Testis (tissue), 5 donors: ENCODE measurements at places on chromosomes 11 and 22.

GRCh38 chr11:74397501-74398243 lies 561 bp downstream of the PGM2L1 start:
- DNase-seq = peak; percentile 18

GRCh38 chr11:24622262-24622661 lies 125.4 kb downstream of the LUZP2 start:
- DNase-seq = no peak

DNA sequence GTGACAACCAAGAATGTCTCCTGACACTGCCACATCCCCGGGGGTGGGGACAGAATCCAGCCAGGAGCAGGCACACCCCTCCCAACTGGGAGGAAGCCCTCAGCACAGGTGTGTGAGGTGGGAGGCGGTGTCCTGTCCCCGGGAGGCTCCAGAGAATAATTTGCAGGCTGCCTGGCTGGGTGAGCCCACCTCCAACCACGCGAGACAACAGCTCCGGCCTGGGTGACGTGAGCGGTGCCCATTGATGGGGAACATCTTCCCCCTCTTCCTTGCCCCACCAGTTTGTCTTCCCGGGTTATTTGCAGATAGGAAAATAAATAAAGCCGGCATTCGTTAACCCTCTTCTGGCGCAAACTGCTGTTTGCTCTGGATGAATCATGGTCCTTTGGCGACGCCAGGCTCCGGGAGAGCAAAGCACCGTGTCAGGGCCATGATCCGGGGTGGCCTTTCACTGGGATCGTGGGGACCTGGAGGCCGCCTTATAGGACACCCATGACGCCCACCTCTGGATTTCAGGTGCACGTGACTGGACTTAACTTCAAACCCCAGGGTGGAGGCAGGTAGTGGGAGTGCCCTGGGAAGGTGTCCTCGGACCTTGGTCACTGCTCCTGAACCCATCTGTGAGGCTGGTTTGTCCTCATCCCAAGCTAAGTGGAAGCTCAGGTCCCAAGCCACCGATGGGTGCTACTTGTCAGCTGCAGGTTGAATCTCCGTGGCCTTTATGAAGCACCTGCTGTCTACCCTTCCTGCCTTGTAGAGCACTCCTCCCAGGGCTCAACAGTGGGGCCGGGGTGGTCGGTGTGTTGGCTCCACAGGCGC lies 13.9 kb downstream of the CCND1 start:
- no peak for DNase-seq

- DNase-seq = no peak
Observed at GRCh38 chr11:1803246-1803645, 31.5 kb upstream of the SYT8 start.

- DNase-seq = no peak
Observed at GRCh38 chr11:31796499-31797189, 14.5 kb downstream of the PAX6 start.

- peak; percentile 76 for DNase-seq
Observed at GRCh38 chr11:15770798-15771414, 585.4 kb downstream of the SOX6 start.

GRCh38 chr11:81301166-81301830 lies 1432.4 kb downstream of the FAM181B start:
- DNase-seq = no peak

DNA sequence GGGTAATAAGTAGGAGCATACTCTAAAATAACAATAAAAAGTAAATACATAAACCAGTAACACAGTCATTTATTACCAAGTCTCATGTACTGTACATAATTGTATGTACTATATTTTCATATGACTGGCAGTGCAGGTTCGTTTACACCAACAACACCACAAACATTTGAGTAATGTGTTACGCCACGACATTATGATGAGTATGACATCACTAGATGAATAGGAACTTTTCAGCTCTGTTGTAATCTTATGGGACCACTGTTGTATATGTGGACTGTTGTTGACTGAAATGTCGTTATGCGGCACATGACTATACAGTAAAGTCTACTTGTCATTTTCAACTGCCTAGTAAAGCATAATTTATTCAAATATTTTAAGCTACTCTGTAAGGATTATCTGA lies 18.6 kb downstream of the KIF18A start:
- DNase-seq = no peak

DNA sequence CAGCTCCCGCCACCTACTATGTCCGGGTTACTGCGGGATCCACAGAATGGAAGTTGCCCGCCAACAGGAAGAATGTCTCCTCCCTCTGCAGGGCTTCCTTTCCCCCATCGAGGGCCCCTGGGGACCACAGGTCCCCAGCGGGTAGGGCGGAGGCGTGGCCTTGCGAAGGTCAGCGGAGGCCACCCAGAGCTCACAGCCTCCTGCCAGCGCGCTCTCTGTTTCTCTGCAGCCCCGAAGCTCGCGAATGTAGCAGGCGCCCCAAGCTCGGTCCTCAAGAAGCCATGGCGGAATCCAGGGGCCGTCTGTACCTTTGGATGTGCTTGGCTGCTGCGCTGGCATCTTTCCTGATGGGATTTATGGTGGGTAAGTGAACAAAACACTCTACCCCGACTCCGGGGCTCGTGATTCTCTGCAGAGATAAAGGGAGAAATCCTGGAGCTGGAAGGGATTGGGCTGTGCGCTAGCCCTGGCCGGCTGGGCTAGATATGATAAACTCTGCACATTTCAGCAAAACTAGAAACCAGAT lies at the start of gene NAALAD2:
Gene NAALAD2 (plus strand): TSS at position 186 of the 526 bp plus-strand sequence. CDS start 96 bp downstream, at position 282.
- DNase-seq = peak; percentile 87

DNA sequence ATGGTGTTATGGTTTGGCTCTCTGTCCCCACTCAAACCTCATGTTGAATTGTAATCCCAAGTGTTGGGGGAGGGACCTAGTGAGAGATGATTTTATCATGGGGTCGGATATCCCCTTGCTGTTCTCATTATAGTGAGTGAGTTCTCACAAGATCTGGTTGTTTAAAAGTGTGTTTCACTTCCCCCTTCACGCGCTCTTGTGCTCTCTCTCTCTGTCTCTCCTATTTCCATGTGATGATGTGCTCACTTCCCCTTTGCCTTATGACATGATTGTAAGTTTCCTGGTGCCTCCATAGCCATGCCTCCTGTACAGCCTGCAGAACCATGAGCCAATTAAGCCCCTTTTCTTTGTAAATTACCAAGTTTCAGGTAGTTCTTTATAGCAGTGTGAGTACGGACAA lies 765.1 kb downstream of the KCNA4 start:
- no peak for DNase-seq

- DNase-seq = no peak
Observed at GRCh38 chr22:36147196-36147791, 13.3 kb downstream of the APOL3 start.

DNA sequence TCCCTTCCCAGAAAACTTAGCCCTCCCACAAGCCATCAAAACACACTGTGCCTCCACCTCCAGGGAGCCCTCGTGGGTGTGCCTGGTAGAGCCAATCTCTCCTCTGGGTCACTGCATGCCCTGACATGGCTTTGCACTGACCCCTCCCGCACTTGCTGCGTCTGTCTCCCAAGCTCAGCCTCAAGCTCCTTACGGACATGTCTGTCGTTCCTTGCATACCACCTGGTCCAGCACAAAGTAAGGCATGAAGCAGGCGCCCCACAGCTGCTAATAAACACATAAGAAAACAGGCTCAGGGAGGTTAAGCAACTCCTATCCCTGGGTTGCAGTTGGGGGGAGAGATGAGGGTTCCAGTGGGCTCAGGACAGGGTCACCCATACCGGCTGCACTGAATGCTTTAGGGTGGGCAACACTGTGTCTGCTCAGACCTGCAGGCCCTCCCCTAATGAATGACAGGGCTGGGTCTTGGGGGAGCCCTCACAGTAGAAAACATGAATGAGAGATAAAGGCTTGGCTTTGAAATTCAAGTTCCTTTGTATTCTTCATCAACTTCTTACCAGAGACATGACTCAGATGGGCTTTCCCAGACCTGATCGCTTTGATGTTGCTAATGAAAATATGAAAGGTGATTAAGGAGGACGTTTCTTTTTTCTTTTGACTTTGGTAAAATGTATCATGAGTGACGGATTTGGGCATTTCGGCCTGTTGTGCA lies 38.0 kb downstream of the PHF21B start:
- DNase-seq = no peak

DNA sequence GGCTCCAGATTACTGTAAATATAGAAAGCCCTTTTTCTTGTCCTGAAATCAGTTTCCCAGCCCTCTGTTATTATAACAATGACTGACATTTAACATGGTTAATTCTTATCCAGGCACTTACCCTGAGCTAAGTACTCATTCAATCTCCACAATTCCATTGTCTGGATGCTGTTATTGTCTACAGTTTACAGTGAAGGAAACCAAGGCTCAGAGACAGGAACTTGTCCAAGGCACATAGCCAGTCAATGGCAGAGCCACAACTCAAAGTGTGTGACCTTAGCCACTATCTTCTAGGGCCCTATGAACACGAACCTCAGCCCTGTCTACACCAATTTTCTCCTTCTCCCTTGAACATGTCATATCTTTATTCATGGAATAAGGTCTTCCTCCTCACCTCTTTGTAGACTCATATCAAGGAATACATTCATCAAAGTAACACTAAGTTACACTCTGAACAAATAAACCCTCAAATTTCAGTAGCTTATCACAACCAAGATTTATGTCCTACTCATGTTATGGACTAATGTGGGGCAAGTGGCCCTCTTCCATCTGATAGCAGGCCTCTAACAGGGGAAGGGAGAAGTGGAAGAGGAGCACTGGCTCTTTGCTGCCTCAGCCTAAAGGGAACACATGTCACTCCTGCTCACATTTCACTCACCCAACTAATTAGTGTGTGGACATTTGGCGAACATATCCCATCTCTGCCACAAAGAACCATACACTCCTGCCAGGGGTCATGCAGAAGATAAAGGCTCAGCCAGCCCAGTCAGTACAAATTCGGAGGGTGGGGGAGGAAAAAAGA lies 39.3 kb upstream of the APLNR start:
- no peak for DNase-seq

- no peak for DNase-seq
Observed at GRCh38 chr11:96779030-96779429, 389.2 kb downstream of the JRKL start.

DNA sequence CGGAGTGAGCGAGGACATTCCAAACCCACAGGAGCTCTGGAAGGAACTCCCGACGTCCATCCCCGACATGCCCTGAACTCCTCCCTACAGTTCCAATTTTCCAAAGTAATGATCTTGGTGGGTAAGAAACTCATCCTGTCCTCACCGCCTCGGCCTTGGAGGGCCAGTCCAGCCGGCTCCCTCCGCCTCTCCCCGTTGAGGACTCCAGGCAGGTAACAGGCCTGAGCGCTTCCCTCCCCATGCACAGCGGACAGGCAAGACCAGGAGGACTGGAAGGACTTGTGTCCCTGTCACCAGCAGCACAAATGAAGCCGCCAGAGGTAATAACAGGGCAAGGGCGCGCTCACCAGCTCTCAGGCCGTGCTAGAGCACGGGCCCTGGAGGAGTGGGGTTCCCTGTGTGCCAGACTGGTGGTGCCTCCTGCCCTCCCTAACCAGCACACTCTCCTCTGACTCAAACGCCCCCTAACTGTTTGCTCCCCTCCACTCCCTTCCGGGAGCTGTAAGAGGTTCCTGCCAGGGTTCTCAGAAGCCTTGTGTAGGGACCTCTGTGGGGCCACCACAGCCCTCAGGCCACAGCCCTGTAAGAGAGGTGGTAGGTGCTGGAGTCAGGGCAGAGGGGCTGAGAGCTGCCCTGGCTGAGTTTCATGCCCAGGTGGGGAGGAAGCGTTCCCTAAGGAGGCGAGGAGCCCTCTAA lies 17.1 kb downstream of the OVOL1 start:
- DNase-seq = no peak

DNA sequence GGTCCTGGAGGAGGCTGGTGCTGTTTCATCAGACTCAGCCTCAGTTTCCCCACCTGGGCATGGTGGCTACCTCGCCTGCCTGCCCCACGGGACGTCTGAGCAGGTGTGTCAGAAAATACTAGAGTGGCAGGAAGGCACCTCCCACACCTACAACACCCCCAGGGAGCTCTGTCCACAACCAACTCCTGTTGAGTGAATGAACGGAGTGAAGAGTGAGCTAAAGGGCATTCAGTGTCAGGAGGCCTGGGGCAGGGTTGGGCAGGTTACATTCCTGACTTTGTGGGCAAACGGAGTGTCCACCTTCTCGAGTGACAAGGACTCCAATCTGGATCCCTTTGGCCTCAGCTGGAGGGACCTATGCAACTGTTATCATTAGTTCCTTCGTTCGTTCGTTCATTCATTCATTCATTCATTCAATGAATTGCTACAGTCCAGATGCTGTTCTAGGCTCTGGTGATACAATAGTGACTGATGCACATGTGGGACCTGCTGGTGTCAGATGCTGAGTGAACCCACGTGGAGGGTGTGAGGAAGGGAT lies 195.2 kb downstream of the CTTN start:
- DNase-seq = no peak

- DNase-seq = no peak
Observed at GRCh38 chr11:35524780-35525179, 636 bp downstream of the PAMR1 start.

DNA sequence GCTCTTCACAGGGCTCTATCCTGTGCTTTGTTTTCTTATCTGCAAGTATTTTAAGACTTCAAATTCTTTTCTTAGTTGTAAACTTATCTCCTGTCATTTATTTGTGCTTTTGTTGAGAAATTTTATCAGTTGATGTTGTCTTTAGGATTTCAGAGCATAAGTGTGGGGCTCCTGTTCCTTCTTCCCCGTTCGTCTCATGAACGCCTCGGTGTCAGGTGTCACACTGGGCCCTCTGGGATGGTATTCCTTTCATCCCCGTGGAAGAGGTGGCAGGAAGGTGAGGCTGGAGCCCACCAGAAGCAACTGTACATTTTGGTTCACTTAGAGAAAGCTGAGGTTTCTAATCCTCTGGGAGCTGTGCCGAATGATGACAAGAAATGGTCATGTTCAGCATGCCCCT lies 17.9 kb downstream of the NADSYN1 start:
- no peak for DNase-seq

DNA sequence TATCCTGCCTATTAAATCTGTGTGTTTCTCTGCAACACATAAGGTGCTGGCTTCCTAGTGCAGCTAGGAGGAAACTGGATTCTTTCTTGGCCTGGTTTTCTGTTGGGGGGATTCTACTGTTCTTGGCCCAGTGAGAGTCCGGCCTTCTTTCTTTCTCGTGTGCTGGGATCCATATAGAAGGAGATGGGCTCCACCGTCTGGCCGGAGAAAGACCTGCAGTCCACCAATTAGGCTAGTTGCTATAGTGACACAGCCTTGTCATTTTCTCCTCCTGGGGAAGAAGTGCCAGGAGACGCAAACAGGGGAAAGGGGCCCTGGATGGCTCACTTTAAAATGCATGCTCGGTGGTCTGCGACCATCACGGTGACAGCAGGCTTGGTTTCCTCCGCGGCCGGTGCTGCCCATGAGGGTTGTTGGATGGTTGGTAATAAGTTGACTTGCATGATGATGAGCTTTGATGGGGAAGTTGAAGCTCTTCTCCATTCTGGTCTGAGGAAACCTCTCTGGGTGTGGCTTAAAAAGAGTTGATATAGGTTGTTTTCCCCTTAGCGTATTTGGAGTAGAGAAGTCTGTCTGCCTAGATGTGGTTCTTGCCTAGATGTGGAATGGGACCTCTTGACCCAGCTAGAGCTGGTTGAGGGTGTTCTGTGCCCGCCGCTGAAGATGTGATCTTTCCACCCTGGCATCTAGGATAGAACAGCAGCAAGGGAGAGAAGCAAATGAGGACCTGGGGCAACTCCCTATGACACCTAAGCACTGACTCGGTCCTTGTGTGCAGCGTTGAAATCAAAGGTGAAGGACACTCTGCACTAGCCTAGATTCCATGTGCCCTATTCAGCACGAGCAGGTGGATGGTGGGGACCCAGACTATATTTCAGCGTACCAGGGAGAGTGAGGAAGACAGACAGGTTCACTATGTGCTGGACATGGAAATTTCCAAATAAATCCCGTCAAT lies 1335.0 kb downstream of the BRD1 start:
- peak; percentile 88 for DNase-seq
